ENCODE measurements at places on chromosomes 2 and 18.

- DNase-seq = no peak
These were observed 56.3 kb downstream of the ASB1 start for GRCh38 chr2:238483021-238483420.

DNA sequence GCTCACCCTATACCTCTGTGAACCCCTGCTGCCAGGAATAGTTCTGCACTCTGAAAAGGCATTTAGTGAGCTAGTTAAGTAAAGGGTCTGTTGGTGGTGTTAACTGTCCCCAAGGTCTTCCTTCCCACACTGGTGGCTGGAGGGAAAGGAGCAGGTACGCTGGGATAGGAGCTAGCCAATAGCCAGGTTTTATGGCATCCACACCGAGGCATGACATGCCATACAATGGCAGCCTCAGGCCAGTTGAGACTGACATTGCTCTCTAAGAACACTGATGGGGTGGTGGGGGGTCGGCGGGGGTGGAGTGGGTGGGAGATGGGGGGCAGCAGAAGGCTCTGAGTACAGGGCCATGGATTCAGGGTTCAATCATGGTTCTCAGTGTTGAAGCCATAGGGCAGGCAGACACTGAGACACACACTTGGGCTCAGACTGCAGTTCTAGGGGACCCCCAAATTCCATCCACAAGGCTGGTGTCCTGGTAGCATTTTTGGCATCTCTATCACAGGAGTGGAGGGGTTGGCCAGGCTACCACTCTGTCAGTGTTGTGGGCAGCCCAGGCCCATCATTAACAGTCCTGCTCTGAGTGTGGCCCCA is 136.0 kb downstream of the CTIF start:
- DNase-seq = no peak

GRCh38 chr18:76823587-76824011 is 1.2 kb downstream of the ZNF236 start:
- peak; percentile 27 for DNase-seq

GRCh38 chr2:25926984-25927756 is 48.9 kb upstream of the ASXL2 start:
- DNase-seq = no peak

GRCh38 chr2:223214394-223215253 is 162.6 kb downstream of the KCNE4 start:
- DNase-seq = no peak

- no peak for DNase-seq
These were observed 187.1 kb downstream of the ZBTB7C start for GRCh38 chr18:48222118-48222517.

Data from activated B cell treated with CpG ODN at 0.5 μM for 24 hours (primary cell).